ENCODE measurements at places on chromosomes 4 and X.
A peak's percentile ranks its signal among the peaks of the same experiment; 100 is the strongest.

- DNase-seq: no peak
These were observed 8.8 kb downstream of the BBS7 start for GRCh38 chr4:121861426-121861825.

- DNase-seq: no peak
These were observed 57.3 kb upstream of the STIM2 start for GRCh38 chr4:26803211-26803861.

- no peak for DNase-seq
These were observed 43.9 kb upstream of the GPR50 start for GRCh38 chrX:151132531-151132930.

GRCh38 chrX:22366166-22366702, 93.5 kb downstream of the CBLL2 start:
- no peak for DNase-seq

GRCh38 chrX:153739754-153740486, 15.3 kb downstream of the ABCD1 start:
- no peak for DNase-seq

- DNase-seq: no peak
These were observed 560.7 kb upstream of the BOD1L1 start for GRCh38 chr4:14188214-14188613.

- no peak for DNase-seq
These were observed 1305.0 kb downstream of the PCDH18 start for GRCh38 chr4:136227315-136227714.

DNA sequence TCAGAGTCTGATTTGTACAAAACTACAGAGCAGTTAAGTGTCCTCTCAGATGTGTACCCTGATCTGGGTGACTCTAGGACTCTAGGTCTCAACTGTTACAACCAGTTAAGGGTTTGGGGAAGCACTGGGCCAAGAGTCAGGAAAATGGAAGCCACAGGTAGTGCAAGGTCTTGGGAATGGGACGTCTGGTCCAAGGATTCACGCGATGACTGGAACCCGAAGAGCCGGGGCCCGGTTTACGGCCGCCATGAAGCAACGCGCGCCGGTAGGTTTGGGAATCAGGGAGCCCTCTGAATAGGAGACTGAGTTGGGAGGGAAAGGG, 321 bp upstream of the HPRT1 start:
- no peak for DNase-seq

- DNase-seq: no peak
These were observed 20.8 kb upstream of the CEP135 start for GRCh38 chr4:55927803-55928437.

DNA sequence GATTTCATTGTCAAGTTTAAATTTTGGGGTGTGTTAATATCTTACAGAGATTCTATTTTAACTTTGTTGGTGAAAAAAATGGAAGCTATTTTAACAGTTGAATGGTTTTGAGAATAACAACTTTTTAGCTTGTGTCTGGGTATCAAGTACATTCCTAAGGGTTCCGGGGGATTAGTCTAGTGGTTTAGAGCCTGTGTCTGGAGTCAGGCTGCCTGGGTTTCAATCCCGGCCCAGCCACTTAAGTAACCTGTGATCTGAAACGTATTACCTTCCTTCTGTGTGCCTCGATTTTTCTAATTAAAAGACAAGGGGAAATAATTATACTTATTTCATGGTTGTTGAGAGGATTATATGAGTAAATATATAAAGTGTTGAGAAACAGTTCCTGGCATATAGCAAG, 288.6 kb upstream of the NR3C2 start:
- DNase-seq: no peak

GRCh38 chrX:110322603-110323002, 4.7 kb upstream of the AMMECR1 start:
- no peak for DNase-seq

- no peak for DNase-seq
These were observed 269.0 kb upstream of the PABPC4L start for GRCh38 chr4:134470544-134470943.

- DNase-seq: no peak
These were observed 111.9 kb upstream of the EDNRA start for GRCh38 chr4:147368948-147369347.

GRCh38 chr4:152806501-152807125, 26.9 kb downstream of the ARFIP1 start:
- DNase-seq: no peak

DNA sequence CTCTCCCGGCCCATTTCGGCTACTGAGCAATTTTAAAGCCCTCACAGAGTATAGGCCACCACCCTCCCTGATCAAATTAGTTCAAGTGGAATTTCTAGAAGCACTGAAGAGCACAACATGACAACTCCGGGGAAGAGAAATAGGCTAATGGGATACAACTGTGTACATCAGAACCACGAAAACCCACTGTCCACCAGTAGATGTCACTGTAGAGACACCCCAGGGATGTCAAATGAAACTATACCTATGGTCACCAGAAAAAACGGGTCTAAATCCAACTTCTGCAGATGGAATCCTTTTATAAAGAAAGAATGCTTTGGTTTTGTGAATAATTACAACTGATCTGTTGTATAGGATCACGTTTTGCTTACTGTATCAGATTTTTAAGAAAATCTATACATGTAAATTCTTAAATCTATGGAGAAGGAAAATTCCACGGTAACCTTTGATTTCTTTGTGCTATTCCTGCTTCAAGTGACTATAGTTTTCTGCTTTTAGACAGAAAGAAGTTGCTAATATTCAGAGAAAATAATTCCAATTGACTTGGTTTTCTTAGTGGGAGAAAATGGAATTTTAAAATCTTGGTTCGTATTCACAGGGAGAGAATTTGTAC, 29.5 kb upstream of the MAP3K15 start:
- peak; percentile 20 for DNase-seq

GRCh38 chr4:13441506-13441905, 42.6 kb downstream of the RAB28 start:
- DNase-seq: no peak

GRCh38 chr4:183755596-183755995, 96.5 kb downstream of the TRAPPC11 start:
- no peak for DNase-seq

- no peak for DNase-seq
These were observed 20.3 kb upstream of the HGFAC start for GRCh38 chr4:3421470-3421869.

DNA sequence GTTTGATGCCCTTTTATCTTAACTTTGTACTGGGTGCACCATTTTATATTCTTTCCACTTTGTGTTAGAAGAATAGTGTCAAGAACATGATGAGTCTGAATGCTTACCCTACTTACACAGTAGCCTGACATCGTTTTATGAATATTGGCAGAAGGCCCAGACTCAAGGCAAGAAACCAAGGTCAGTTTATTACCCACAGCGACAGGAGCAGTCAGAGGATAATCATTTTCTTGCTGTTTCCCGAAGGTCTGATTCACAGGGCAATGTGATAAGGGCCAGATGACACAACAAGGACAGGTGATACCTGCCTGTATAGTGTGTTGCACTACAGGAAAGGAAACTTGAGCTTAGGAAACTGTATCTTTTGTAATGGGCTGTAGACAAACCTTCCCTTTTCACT, 417.4 kb downstream of the SPOCK3 start:
- no peak for DNase-seq

DNA sequence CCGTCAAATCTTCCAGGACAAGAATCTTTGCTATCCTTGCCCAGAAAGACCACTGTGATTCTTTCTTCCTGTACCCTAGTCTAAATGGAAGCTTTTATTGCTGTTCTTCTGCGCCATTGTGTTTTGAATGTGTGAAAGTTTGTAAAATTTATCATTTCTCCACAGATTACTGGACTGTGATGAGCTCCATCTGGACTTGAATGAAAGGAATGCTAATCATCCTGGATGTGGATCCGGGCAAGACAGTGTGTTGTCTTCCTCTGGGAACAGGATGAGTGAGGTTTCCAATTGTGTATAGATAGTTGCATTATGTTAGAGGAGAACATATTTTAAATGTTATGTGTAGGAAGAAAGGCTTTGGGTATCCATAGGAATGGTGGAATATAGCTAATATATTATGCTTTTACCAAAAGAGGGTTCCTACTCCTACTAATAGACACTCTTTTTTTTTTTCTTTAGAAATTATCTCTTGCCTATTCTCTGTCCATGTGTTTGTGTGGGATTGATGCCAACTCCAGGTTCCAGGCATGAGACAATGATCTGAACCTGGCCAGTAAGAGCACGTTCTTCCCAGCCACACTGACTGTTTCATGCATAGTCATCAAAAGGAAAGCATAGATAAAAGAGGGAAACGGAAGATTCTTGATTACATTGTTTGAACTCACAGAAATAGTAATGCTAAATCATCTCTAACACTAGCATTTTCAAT, 803.6 kb upstream of the ADGRL3 start:
- DNase-seq: no peak

DNA sequence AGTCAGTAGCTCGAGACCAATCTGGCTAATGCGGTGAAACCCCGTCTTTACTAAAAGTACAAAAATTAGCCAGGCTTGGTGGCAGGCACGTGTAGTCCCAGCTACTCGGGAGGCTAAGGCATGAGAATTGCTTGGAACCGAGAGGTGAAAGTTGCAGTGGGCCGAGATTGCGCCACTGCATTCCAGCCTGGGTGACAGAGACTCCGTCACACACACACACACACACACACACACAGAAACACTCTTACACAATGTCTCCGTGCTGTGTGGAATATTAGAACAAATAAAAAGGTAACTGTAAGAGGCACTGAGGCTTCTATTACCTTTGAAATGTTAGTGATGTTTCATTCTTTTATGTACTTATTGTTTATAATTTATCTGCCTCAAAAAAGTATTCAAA, 326.6 kb downstream of the GPAT3 start:
- DNase-seq: no peak

- DNase-seq: no peak
These were observed 352.7 kb downstream of the NKX6-1 start for GRCh38 chr4:84146300-84146959.

GRCh38 chr4:84500386-84501201, 1.5 kb upstream of the NKX6-1 start:
- no peak for DNase-seq

DNA sequence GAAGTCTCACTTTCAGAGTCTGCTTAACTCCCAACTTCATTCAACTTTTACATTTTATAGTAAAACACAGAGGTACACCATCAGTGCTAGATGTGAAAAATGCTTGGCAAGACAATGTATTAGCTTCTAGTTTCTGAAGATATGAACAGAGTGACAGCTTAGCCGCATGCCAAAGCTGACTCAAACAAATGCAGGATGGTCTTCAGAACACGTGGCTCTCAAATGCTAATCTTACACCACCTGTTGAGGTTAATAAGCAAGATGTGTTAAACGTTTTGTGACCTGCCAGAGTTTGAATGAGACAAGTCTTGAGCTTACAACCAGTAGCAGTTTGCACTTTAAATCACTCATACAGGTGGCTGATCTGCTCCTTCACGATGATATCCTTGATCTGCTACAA, 18.9 kb upstream of the GPM6B start:
- DNase-seq: no peak

- DNase-seq: peak; percentile 31
These were observed 25.9 kb downstream of the TNIP3 start for GRCh38 chr4:121138039-121138825.

DNA sequence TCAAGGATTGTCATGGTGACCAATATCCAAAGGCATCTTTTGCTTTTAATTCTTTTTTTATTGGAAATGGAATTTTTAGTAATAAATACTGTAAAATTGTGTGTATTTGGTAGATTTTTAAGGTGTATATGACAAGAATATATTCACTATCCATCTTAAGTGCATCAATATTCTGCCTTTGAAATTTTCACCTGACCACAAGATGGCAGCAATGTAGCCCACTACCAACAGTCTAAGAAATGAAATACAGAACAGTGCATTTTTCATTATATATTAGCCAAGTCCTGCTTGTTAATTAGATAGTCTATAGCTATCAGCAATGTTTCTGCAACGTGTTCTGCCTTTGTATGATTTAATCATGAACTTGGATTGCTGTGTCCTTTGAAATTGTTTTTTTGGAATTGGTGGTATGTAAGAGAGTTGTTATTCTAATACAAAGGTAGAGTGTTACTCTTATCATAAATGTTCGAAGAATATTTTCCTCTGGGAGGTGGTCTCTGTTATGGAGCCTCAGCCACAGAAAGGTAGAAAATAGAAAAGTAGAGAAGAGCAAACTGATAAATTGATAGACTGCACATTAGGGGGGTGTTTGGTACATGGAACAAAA, 38.2 kb downstream of the HPGDS start:
- no peak for DNase-seq

DNA sequence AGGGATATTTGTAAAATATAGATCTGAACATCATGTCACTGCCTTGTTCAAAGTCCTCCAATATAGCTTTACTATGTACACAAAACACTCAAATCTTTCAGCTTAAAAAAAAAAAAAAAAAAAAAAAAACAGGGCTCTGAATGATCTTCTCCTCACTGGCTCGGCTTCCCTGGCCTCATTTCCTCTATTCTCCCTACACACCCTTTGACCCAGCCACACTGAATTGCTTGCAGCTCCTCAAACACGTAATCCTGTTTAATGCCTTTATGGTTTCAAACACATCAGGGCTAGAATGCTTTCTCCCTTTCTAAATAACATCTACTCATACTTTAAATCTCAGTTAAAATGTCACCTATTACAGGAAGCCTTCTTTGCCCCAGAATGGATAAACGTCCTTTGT, 60.8 kb downstream of the MTMR8 start:
- no peak for DNase-seq

Measured in activated CD4-positive, alpha-beta T cell treated with anti-CD3 and anti-CD28 coated beads, Interleukin-2, amount 50 U/mL, for 4 hours (primary cell).